ENCODE measurements at places on chromosomes 6 and 20.

DNA sequence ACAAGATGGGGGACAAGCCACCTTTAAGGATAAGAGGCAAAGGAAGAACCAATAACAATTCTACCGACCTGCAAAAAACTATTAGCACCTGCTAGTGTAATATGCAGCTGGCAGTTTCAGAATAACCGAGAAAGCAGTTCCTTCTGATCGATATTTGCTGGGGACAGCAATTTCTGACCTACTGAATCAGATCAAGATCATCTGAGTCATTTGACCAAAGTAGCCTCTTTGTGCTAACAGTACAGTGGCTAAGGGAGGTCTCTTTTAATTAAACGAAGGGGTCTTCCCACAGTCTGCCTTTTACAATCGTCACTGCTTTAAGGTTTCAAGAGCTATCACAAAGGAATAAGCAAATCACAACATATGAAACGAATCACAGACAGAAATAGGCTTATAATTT, 318.9 kb downstream of the BTBD9 start:
- no peak for DNase-seq

DNA sequence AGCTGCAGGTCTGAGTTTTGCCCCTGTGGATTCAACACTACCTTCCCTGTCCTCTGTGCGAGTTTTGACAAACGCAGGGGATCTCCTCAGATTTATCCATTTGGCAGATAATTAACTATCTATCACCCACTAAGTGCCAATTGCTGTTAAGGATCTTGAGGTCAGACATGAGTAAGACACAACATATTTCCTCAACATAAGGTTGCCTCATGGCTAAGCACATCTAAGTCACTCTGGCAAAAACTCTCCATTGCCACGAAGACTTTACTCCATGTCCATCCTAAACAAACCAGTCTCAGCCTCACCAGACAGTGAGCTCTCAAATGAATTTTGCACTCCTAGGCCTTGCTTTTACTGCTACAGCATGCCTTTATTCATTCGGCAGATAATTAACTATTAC, 408.4 kb downstream of the MAFB start:
- DNase-seq = no peak

GRCh38 chr6:149170564-149171452, 146.7 kb upstream of the TAB2 start:
- DNase-seq = no peak

DNA sequence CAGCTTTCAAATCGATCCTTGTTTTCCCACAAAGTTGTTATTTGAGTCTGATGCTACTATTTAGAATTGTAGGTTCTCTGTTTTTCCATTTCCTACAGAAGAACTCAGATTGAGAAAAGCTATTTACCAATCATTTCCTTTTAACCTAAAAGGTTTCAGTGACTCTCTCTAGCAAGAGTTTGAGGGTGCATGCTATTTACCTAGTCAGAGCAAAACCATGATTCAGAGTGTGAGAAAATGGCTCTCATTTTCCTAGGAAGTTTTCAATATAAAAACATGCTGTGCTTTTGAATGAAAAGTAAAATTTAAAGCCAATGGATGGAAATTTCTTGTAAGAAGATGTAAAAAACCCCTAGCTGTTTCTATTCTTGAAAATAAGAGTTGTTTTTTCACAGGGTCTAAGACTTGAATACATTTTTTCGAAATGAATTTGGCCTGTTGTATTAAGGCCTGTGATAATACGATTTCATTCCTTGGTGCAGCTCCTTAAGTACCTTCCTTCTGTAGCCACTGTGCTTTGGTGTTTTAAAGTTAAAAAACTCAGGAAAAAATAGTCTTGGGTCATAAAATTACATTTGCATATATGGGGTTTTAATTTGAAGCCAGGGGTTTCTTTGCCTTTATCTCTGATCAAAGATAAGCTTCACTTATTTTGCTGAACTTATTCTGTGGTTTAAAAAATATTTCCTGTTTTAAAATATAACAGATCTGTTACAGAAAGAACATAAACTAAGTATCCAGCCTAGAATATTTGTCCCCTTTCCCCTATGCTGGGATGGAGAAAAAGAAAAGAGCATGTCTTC, 18.0 kb upstream of the RSPH3 start:
- DNase-seq = no peak

DNA sequence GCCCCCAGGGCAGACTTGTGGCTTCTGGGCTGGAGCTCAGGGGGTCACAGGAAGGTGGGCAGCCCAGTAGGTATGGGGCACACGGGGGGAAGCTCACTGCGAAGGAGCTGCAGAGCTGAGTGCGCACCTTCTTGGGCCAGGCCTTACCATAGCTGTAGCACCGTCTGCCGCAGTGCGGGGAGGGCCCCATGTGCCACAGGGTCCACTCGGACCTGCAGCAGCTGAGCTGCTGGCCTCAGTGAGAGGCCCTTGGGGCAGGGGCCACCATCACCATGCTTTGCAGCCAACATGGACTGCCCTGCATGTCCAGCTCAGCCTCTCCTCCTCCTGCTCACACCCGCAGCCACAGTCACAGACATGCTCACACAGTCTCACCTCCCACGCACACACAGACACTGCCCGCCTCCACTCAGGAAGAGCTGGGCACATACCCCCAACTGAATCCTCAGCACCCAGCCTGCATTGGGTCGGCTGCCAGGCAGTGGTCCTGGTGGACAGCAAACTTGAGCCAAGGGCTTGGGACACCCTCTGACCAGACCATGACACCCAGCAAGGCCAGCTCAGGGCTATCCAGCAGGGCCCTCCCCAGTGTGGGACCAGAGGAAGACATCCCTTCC, 35.3 kb downstream of the YTHDF1 start:
- DNase-seq = no peak

GRCh38 chr6:7184502-7184901, 76.7 kb downstream of the RREB1 start:
- DNase-seq = no peak

GRCh38 chr20:58665606-58666005, 14.5 kb downstream of the STX16 start:
- no peak for DNase-seq

- no peak for DNase-seq
Measured at GRCh38 chr6:115634887-115635286, 425.8 kb downstream of the FRK start.

DNA sequence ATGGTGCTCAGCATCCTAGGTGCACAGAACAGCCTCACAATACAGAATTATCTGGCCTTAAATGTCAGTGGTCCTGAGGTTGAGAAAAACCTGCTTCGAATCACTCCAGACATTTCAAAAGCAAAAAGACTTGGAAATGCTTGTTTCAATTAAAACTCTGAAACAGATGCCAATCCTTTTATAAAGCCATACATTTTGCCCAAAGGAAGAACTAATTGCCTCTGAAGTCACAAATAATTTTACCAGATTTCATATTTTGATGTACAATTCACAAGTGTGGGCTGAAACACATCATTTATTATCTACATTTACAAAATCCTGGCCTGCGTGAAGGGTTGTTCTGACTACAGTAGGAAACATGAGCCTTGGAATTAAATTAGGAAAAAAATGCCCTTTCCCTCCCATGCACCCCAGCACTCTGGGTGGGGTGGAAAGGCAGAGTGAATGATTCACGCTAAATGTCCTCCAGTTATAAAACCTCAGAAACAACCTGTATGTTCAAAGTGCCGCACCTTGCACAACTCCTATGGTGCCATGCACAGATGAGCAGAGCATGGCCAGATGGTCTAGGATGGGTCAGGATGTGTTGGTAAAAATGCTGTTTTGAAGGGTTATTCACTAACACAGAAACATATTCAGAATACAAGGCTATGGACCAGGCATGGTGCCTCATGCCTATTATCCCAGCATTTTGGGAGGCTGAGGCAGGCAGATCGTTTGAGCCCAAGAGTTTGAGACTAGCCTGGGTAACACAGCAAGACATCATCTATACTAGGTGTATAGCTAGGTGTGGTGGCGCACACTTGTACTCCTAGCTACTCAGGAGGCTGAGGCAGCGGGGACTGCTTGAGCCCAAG, 87.0 kb downstream of the ZMYND8 start:
- no peak for DNase-seq

- DNase-seq = no peak
Measured at GRCh38 chr20:38499366-38499765, 26.7 kb downstream of the RALGAPB start.

- DNase-seq = no peak
Measured at GRCh38 chr6:47434372-47435253, 43.0 kb upstream of the CD2AP start.

DNA sequence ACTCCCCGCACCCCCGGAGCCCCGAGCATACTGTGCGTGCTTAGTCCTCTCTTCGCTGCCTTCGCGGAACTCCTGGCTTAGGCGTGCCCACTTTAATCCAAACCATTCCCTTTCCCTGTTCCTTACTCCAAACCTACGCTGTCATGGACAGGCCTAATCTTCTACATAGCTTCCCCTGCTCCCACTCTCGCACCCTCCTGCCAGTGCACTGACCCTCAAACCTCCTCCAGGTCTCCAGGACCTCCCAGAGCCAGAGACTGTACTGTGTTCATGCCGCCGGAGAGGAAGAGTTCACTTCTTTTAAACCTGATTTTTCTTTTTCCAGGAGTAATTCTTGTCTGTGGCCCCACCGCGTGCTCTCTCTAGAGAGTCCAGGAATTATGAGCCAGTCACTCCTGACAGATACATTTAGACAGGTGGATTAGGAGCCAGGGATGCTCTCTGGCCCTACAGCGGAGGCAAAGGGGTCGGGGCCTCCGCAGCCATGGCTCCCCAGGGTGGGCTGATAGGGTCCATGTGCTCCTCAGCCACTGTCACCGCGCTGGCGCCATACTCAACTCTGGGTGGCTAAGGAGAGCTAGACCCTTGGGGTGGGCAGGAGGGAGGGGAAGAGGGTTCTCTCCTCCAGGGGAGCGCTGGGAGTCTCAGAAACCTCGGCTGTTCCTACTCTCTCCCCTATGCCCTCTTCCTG, 1.6 kb upstream of the PAX1 start:
- no peak for DNase-seq

DNA sequence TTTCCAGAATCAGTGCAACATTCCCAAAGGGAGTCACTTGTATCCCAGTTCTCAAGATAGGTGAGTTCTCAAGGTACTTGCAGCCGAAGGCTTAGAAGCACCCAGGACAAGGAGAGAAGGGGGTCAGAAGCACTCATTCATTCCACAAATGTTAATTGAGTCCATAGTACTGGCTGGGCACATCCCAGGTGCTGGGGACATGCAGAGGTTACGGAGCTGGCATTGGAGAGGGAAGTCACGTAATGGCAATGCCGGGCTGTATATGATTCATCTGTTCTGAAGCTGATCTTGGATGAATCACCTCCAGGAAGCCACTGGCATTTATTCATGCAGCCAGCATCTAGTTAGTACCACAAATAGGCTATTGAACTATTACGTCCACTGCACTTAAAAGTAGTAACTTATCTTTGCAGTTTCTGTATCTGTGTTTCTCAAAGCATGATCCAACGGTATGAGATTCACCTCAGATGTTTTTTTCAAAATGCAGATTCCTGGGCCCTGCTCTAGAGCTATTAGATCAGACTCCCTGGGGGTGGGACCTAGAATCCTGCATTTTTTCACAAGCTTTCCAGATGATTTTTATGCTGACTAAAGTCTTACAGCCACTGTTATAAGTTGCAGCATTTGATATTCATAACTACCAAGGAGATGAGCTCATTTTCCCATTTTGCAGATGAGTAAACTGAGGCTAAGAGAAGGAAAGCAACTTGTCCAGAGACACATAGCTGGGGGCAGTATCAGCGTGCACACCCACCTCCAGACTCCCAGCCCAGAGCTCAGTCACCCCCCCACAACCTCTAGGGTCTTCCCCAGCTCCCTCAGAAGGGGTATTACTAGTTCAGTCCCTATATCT, 44.1 kb upstream of the ID1 start:
- DNase-seq = no peak

DNA sequence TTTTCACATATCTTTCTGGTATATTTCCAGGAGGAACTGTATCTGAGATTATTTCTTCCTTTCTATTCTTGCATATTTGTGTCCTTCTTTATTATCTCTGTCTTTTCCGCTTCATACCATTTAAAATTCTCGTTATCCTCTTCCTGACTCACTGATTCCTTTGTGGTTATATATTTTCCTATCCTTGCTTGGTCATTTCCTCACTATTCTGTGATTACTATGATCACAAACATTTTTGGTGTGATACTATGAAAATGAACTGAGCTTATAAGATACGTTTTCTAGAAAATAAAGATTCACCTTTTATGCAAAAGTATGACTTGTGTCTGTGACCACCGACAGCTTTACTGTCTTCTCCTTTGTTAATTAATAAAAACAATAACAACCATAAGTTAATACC, 26.5 kb upstream of the MYCT1 start:
- no peak for DNase-seq

DNA sequence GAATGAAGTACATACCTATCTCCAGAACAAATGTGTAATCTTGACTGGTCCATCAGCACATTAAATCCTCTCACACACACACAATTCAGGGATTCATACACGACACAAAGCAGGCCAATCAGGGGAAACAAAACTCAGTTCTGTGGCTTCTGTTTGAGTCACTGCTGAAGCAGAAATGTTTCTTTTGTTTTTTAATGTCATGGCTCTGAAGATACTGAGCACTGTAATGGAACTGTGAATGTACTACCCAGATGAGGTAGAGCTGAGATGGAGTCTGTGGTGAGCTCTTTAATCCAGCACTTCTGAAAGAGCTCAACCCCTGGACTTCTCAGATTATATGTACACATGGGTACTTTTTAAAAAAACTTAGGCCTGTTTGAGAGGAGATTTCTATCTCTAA, 116.4 kb downstream of the THEMIS start:
- no peak for DNase-seq

- DNase-seq = no peak
Measured at GRCh38 chr6:156852858-156853216, 75.7 kb downstream of the ARID1B start.

GRCh38 chr6:110595112-110595511, 118.7 kb upstream of the SLC22A16 start:
- no peak for DNase-seq

- DNase-seq = no peak
Measured at GRCh38 chr20:38725931-38726803, 1.9 kb downstream of the SLC32A1 start.

GRCh38 chr6:43948527-43949485, 178.4 kb downstream of the MRPL14 start:
- DNase-seq = no peak

DNA sequence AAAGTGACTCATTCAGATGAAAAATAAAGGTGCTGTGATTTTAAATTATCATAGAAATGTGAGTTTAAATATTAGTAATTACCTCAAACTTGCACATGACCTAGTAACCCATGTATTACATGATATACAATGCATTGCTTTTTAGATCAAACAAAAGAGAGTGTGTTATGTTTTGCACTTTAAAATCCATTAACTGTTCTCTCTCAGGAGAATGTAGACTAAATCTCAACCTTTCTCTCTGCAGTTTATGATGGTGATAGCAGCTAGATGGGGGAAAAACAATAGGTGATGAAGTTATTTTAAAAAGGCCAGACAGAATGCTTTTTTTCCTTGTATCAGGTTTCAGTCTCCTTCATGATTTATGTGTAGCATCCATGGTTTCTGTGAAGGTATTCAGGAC, 404.4 kb upstream of the RNF217 start:
- DNase-seq = no peak

- DNase-seq = peak; percentile 55
Measured at GRCh38 chr6:109853426-109853825, 124.7 kb upstream of the GPR6 start.

GRCh38 chr6:43092635-43093034, 16.5 kb downstream of the PTK7 start:
- DNase-seq = no peak

GRCh38 chr20:63166193-63167020, 49.5 kb downstream of the YTHDF1 start:
- DNase-seq = no peak
